Activated T-cell treated with anti-CD3 and anti-CD28 coated beads for 48 hours (primary cell): ENCODE measurements at places on chromosomes 2 and 18.

GRCh38 chr2:237870126-237870525 lies 10.7 kb downstream of the RAMP1 start:
- no peak for DNase-seq

DNA sequence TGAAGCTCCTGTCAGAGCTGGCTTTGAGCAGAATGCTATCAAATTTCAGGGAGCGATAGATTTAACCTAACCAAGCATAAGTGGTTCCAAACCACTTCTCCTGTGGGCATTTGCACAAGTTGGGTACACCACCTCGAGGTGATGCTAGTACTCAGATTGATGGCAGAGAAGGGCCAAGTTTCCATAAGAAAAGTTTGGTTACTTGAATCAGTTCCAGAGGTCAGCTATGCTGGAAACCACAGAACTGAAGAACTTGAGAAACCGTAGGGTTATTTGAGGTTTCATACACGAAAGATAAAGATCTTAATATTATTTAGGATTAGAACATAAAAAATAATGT lies 238.2 kb upstream of the SOX11 start:
- DNase-seq: no peak

GRCh38 chr18:48761582-48761981 lies 189.2 kb downstream of the SMAD7 start:
- no peak for DNase-seq

- no peak for DNase-seq
These were observed 51.6 kb upstream of the RAPH1 start for GRCh38 chr2:203586696-203587095.

DNA sequence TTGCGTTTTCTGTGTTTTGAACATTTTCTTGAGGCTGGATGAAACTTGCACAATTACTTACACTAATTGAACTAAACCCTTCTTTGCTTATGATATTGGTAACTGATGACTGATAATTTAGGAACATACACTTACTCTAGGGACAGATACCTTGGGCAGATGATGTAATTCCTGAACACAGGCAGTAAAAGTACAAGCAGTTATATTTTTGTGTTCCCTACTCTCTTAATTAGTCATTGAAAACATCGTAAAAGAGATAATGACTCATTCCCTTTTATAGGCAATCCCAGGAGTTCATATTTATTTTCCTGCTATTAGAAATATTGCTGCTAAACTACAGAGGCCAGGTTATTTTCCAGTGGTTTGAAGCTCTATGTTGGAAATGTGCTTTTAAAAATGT lies 46.4 kb downstream of the CCDC85A start:
- no peak for DNase-seq

DNA sequence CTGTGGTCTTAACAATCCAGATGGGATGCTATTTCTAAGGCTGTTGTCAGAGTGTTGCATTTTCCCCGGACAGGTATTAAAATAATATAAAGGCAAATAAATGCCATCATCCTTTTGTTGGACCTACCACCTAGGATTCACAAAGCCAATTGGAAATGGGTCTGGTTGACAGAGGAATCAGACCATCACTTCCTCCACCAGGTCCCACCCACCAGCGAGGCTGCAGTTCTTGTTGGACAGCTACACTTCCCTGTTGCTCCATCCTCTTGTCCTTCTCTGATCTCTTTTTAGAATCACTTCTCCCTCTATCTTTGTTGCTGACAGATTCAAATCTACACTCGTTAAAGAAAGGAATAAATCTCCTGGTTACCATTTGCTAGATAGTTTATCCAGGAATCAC lies 1.1 kb downstream of the TMEM169 start:
- DNase-seq: no peak

DNA sequence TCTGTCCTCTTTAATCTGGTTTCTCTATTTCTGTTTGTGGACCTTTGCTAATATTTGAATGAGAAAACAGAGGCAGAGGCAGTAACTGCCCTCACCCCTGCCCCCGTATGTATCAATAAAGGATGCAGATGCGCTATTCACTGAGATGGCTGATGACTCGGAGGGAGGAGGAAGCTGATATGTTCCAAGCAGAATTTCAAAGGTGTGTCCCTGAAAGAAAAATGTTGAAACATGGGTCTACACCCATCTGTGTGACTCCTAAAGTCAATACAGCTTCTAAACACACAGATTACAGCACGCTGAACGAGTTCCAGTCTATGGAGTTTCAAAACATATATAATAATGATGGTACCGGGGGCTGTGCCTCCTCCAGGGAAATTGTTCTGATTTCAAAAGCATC lies 38.8 kb downstream of the EPHA4 start:
- no peak for DNase-seq

- DNase-seq: no peak
These were observed 2.6 kb downstream of the TRAK2 start for GRCh38 chr2:201448701-201449100.

DNA sequence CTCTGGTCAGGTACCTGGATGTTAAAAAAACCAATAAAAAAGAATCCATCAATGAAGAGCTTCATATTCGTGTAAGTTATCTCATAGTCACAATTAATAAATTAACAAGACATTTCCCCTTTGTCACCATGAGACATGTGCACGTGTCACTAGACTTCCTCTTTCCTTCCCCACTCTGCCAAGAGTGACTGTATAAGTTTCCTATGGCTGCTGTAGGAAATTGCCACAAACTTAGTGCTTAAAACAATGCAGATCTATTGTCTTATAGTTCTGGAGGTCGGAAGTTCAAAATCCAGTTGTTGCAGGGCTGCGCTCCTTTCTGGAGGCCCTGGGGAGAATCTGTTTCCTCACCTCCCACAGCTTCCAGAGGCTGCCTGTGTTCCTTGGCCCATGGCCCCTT lies 35.8 kb downstream of the SLC9A4 start:
- no peak for DNase-seq

DNA sequence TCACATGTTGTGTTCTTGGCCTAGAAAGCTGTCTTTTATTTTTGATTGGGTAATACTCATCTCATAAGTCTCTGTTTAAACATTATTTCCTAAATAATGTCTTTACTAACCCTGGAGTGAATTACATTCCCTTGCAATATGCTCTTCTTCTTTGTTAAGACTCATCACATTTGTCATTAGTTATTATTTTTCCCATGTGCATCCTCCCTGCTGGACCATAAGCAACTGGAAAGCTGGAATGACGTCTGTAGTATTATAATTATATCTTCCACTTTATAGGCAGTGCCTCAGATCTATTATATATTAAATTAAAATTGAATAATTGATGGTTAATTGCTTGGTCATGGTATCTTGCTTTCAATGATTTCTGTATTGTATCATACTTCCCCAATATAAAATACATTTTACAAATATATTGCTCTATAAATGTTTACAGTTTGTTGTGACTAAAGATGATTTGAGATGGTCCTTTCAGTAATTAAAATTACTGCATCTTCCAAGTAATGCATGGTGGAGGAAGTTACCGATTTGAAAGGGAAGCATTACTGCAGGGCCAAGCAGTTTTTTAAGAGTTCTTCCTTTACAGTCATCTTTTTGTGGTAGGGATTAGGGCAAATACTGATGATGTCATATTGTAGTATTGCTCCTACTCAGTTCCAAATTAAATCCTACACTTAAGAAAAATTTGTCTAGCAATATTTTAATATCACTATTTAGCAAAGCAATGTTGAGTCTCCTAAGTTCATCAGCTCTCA lies 2.1 kb upstream of the RGPD4 start:
- DNase-seq: no peak

DNA sequence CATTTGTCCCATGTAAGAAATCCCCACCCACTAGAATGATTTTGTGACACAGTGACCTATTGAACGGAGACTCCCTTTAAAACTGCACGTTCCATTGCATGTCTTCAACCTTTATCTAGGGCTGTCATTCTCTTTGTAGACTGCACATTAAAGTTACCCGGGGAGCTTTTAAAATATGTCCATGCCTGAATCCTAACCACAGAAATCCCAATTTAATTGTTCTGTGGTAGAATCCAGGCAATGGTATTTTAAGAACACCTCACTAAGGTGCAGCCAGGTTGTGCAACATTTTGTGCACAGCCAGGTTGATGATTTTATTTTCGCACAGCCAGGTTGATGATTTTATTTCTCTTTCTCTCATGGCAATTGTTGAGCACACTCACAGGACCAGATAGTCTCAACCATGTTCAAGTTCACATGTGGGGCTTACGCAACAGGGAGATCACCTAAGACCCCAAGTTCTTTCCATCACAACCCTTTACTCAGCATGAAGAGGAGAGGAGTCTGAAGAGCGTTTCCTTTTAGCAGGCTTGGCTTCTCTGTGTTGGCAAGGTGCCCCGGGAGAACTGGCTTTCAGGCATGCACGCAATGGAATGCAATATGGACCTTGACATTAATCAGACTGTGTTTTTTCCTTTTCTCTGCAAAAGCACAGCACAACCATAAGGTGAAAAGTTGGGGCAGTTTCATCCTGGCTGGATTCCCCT lies 467.3 kb upstream of the ETAA1 start:
- DNase-seq: no peak

GRCh38 chr2:198968545-198968944 lies 489.2 kb downstream of the SATB2 start:
- no peak for DNase-seq

- no peak for DNase-seq
These were observed 161.5 kb downstream of the PTGR3 start for GRCh38 chr18:75047240-75047961.

GRCh38 chr2:205364261-205364660 lies 318.0 kb upstream of the NRP2 start:
- DNase-seq: no peak

DNA sequence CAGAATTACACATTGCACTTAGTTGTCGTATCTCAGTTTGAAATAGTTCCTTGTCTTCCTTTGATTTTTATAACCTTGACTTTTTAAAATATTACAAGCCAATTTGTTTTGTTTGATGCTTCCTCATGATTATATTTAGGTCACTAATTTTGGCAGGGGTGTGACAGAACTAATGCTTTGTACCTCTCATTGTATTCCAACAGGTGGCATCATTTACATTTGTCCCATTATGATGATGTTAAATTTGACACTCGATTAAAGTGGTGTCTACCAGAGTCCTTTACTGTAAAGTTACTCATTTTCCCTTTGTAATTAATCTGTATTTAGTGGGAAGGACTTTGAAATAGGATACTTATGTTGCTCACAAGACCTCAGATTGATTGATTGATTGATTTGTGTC lies 21.5 kb upstream of the MFSD2B start:
- DNase-seq: no peak

- no peak for DNase-seq
These were observed 18.2 kb downstream of the DBI start for GRCh38 chr2:119384971-119385370.

GRCh38 chr18:64332835-64333234 lies 183.9 kb upstream of the LINC00305 start:
- no peak for DNase-seq

GRCh38 chr18:70288851-70289328 lies at the start of gene SOCS6:
Gene SOCS6 (plus strand): TSS chr18:70289045. CDS start chr18:70324669, 35,624 bp downstream.
- DNase-seq: peak; percentile 46

GRCh38 chr2:42755191-42755880 lies 8.6 kb downstream of the OXER1 start:
- peak; percentile 4 for DNase-seq

GRCh38 chr2:169018390-169018789 lies 12.7 kb downstream of the ABCB11 start:
- no peak for DNase-seq

- DNase-seq: no peak
These were observed 276.9 kb upstream of the SKOR2 start for GRCh38 chr18:47528343-47528742.

- no peak for DNase-seq
These were observed 20.5 kb upstream of the STAT4 start for GRCh38 chr2:191171286-191171685.

GRCh38 chr2:151575338-151575737 lies 158.9 kb downstream of the NEB start:
- no peak for DNase-seq

DNA sequence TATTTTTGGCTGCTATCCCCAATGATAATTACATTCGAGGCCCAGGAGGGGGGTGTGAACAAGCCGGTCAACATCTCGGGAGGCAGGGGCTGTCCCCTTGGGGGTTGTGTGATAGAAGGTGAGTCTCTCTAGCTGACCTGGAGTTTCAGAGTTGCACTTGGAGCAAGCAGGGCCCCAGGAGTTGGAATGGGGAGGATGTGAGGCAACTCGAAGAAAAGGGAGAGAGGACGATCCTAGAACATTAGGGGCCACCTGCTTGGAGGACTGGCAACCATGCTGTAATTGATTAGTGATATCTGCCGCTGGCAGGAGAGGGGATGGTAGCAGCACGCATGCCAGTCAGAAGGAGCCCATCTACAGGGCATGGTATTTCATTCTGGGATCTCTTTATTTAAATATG lies 122.6 kb downstream of the CTIF start:
- DNase-seq: no peak

DNA sequence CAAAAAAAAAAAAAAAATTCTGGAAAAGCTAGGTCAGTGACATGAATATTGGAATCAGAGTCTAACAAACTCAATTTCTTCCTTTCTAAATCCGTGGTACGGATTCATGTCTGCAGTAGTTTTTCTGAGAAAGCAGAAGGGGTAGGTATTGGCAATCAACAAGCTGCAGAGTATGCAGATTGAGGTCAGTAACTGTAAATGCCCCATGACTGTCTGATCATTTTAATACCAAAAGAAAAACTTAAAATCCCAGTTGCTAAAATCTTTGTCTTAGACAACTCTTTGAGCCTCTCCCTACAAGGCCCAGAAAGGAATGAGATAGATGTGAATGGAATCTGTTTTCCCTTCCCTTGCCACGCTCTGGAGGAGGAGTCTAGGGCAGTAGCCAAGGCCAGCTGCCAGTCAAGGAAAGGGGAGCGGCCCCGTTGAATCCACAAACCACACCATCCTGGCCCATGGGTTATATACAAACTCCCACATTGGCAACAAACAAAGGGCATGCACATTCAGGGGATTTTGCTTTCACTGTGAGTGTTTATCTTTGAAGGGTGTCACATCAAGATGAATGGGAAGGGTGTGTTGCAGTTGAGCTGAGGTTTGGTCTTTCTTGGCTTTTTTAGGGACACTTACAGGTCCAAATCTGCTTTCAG lies 6.1 kb upstream of the CASP8 start:
- no peak for DNase-seq

GRCh38 chr2:137168552-137168951 lies 403.2 kb downstream of the THSD7B start:
- no peak for DNase-seq

GRCh38 chr2:136207030-136207623 lies 89.2 kb upstream of the CXCR4 start:
- DNase-seq: peak; percentile 18

DNA sequence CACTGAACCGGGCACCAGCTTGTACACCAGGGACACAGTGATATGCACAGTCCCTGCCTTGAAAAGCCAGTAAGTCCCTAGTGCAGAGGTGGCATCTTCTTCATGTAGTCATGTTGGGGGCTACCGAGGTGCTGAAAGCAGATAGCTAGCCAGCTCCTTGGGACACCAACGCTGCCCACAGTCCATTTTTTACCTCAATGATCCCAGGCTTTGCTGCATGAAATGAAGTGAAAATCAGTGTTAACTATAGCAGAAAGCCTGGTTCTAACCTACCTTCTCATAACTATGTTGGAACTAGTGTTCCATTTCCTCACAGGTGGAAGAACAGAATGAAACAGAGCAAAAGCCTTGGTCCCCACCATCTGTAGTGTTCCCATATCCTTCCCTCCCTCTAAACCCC lies 66.6 kb upstream of the EML6 start:
- DNase-seq: no peak
